ENCODE measurements at places on chromosomes 5 and 9.

GRCh38 chr5:149576021-149576420, 5.3 kb upstream of the ARHGEF37 start:
- no peak for DNase-seq

DNA sequence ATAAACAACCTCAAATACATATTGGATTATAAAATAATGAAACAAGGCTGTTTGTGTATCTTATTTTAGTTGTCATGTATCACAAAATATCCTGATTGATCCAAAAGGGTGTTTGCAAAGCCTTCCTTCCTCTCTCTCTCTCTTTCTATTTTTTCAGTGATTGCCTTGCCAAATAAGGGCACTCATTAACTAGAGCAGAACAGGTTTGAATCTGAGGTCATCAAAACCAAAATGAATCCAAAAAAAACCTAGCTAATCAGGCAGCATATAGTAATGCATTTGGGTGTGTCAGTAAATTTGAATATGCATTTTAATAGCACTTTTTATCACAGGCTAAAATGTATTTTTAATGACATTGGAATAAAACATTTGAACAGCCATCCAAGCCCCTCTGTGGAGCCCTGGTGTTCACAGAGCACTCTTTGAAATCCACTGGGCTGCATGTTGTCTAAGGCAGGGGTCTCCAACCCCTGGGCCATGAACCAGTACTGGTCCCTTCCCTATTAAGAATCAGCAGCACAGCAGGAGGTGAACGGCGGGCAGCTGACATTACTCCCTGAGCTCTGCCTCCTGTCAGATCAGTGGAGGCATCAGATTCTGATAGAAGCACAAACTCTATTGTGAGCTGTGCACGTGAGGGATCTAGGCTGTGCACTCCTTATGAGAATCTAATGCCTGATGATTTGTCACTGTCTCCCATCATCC, 171.8 kb upstream of the RAI14 start:
- no peak for DNase-seq

DNA sequence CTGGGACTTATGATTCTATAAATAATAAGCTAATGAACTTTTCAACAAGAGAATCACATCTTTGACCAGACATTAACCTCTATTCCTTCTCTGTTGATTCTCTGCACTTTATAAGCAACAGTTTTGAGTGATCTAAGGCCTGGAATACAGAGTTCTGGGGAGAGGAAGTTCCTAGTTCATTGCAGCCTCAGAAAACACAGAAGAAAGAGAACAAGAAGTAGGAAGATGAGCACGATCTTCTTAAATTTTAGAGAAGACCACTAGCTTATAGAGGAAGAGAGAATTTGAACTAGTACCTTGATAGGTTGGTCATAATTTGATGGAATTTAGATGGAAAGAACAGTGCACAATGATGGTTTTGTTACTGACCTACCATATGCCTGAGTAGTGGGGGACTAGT, 8.5 kb upstream of the C9orf72 start:
- no peak for DNase-seq

DNA sequence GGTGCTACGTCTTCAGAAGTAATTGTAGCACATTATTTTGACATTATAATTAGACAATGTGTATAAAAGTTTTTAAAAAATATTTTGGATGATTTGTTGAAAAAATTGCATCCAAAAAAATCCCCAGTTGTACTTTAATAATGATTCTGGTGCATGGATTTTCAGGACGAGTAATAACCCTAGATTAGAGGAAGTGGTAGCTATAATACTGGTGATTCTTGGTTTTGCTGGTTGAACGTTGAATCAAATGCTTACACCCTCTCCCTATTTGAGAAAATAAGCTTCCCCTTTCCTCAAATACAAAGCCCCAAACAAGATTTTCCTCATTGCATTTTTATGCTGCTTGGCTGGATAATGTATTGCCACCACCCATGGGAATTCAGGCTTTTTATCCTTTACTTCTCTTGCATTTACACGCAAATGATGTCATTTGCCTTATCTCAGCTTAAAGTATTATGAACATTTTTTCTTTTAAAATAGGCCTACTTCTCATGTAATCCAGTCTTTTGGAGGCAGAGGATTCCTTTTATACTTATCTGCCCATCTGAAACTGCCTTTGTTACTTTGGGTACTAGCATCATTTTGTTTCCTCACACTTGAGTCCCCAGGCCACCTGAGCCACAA, 86.3 kb downstream of the UBE2R2 start:
- no peak for DNase-seq

GRCh38 chr9:94813379-94813778, 86.9 kb downstream of the AOPEP start:
- no peak for DNase-seq

DNA sequence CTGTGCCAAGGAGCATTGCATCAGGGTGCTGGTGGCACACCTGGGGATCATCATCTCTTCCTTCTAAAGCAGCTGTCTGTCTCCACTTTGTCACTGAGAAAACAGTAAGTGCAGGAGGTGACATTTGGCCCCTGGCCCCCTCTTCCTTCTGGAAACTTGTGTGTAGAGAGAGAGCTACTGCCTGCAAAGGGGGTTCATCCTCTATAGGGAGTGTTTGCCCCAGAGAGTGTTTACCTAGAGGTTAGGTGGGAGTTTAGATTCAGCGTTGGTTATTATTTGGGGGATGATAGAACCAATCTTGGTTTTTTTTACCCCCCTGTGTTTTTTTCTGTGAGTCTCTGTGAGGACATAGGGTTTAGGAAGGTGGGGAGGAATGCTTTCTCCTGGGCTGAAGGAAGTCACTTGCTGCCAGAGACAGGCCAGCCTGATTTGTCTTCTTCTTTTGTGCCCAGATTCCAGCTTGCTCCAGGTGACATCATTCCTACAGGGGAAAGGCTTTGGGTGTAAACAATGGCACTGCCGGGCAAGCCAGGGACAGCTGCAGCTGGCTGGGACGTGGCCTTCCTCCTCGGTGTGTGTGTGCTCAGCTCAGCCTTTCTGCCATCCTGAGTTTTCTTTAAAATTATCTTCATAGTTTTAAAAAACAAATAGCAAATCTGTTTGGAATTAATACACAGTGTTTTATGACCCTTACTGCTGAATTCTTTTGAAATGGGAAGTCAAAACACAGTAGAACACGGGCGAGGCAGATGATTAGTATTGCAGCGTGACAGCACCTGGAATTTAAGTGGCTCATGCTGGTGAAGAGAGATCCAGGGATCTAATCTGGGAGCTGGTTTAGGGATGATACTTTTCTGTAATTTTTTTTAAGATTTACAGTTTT, 24.5 kb downstream of the PRRC2B start:
- no peak for DNase-seq

- peak; percentile 8 for DNase-seq
Measured at GRCh38 chr9:30075451-30076199, 2308.8 kb upstream of the ACO1 start.

- peak; percentile 16 for DNase-seq
Measured at GRCh38 chr5:62779010-62779422, 200.4 kb downstream of the LRRC70 start.

DNA sequence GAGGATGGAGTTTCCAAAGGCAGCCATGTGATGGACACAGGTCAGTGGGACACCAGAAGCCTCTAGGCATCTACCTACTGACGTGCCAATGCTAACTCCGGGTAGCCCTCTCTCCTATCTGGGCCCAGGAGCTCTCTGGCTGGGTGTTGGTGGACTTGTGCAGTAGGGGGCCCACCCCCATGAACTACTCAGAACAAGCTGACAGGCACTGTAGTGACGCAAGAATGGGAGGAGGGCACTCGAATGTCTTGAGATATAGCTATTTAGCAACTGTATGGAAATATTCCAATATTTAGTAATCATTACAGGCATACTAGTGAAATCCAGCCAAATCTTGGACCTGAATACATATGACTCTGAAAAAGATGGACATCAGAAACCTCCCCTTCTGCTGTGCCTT, 5.7 kb upstream of the DOCK2 start:
- DNase-seq: no peak

- no peak for DNase-seq
Measured at GRCh38 chr5:83512061-83512745, 40.7 kb downstream of the VCAN start.

DNA sequence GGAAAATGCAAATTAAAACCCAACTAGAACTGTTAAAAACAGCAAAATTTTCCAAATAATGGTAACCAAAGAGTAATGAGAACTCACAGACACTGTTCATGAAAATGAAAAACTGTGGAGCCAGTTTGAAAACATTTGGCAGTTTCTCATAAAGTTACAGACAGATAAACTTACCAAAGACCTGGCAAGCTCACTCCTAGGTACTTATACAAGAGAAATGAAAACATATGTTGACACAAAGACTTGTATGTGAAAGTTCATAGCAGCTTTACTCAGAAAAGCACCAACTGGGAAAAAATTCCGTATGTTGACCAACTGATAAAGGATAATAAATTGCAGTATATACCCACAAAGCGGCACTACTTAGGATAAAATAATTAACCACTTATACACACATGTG, 10.3 kb downstream of the ZNF782 start:
- DNase-seq: no peak

DNA sequence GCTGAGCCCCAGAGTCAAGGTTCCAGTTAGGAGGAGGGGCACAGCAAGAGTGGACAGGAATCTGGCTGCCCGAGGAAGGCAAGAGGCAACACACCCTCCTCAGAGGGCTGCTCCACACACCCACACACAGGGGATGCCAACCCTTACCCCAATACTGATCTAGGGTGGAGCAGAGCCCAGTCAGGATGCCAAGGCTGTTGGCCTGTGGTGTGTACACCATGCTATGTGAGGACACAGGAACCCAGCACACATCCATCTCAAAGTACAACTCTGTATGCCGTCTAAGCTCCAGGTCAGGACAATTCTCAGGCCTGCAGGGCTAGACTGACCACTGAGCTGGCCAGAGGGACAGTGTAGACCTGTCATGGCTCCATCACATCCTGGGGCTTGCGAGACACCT, 2.6 kb downstream of the SEPTIN8 start:
- no peak for DNase-seq

DNA sequence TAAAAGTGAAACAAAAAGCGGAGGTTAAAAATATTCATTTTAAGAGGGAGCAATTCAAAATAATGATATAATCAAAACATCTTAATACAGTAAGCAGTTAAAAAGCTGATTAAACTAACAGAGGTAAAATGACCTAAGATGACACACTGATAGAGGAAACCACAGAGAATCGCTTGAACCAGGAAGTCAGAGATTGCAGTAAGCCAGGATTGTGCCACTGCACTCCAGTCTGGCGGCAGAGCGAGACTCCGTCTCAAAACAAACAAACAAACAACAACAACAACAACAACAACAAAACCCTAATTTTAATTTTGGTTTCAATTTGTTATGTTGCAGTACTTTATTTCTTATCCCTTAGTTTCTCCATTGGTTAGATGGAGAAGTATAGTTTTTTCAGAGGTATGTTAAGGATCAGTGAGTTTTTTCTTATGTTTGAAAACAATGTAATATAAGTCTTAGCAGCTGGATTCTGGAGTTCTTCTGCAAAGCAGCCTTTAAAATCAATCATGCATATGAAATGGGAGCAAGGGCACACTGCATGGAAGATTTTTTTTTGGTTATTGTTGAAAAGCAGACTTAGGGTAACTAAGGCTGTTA, 58.5 kb downstream of the MLANA start:
- DNase-seq: peak; percentile 40

DNA sequence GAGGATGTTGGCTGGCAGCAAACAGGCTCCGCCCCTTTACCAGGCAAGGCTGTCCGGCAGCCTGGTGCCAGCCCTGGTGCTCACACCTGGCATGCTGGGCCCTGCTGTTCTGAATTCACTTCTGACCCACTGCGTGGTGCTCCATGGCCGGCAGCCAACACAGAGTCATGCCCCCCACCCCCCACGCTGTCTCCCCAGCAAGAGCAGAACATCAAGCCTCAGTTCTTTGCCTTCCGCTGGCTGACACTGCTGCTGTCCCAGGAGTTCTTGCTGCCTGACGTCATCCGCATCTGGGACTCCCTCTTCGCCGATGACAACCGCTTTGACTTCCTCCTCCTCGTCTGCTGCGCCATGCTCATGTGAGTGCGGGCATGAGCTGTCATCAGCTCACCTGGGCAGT, 12.6 kb upstream of the ENDOG start:
- no peak for DNase-seq

DNA sequence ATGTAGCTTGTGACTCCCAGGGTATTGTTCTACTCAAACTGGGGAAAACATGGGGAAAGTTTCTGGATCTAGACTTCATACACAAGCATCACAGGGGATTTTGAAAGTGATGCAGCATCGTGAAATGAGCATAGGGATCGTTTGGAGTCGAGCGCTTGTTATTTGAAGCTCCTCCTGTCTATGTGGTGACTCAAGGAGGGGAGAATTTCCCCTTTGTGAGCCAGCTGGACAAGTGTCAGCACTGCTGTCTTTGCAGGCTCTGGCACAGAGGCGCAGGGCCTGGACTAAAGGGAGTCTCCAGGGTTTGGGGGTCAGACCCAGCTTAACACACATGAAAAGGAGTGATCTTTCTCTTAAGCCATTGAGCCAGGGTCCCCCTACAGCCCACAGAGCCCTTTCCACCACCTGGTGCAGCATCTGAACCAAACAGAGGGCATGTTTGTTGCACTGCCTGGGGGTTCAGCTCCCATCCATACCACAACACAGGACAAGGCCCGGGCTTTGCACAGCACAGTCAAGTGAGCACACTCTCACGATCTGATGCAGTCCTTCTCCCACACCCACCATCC, 51.0 kb downstream of the IRF1 start:
- DNase-seq: no peak

- no peak for DNase-seq
Measured at GRCh38 chr9:116958881-116959280, 271.8 kb downstream of the TRIM32 start.

GRCh38 chr5:66840511-66841013, 244.4 kb downstream of the MAST4 start:
- no peak for DNase-seq

DNA sequence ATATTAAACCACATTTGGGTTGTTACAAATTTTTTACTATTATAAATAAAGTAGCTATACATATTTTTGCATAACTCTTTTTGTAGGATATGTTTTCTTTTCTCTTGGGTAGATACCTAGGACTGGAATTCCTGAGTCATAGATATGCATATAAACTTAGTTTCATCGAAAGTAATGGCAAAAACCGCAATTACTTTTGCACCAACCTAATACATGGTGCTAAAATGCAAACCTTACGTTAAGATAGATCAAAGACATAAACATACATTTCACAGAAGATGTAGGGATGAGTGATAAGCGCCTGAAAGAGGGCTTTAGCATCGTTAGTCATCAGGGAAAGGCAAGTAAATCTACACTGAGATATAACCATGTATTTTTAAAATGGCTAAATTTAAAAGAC, 178.4 kb upstream of the EFNA5 start:
- DNase-seq: no peak

Data from CD4-positive, alpha-beta T cell treated with Interleukin-6 at 100 ng/mL for 8 hours (primary cell).